ENCODE measurements at places on chromosomes 5 and 9.

DNA sequence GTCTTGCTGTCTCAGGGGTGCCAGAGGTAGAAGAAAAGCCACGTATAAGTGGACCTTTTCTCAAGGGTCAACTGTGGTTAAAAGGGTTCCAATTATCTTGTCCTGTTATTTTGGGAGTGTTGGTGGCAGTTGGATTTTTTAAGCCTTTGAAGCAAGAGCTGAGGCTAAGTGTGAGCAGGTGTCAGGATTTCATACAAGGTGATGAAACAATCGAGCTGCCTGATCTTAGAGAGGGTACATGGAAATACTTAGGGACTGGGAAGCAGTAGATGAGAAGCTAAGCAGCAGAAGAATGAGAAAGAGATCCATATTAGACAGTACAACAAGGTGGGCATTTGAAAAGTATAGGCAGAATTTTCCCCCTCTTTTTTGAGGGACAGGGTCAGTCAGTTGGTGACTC is 23.6 kb downstream of the FOCAD start:
- DNase-seq = no peak

DNA sequence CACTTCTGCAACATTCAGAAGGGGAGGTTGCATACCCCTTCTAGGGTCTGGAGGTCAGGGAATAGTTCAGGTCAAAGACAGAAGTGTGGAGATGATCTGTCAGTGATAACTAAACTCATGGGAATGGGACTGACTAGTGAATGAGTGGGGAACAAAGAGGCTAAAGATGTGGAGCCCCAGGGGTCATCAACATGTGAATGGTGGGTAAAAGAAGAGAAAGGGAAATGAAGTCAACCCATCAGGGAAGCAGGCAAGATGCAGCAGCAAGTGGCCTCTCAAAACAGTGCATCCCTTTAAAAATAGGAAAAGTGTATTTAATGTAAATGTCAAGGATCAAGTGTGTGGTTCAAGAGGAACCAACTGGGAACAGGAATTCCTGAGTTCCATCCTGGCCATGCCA is 69.9 kb downstream of the PLPPR1 start:
- no peak for DNase-seq

GRCh38 chr9:35948901-35949318 is 9.0 kb downstream of the OR2S2 start:
- no peak for DNase-seq

GRCh38 chr5:175214152-175214551 is 229.8 kb downstream of the DRD1 start:
- DNase-seq = no peak

- DNase-seq = no peak
These were observed 98.2 kb downstream of the SEMA5A start for GRCh38 chr5:9447691-9448090.
